ENCODE measurements at places on chromosomes 13 and 19.

DNA sequence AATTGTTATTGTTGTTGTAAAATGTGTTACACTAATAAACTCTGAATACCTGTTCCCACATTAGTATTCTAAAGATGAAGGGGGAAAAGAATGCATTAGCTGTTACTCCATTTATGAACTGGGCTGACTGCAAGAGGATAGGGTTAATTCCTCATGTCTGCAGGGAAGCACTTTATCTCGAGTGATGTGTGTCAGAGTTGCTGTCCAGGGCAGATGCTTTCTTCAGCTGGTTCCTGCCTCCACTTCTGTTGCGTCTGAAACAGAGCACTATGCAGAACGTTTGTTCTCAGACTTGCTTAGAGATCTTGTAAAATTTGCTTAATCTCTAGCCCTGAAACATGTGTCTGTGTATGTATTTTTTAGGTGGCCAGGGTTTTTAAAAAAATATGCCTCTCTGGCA lies 318.8 kb downstream of the SPRY2 start:
- DNase-seq: no peak

DNA sequence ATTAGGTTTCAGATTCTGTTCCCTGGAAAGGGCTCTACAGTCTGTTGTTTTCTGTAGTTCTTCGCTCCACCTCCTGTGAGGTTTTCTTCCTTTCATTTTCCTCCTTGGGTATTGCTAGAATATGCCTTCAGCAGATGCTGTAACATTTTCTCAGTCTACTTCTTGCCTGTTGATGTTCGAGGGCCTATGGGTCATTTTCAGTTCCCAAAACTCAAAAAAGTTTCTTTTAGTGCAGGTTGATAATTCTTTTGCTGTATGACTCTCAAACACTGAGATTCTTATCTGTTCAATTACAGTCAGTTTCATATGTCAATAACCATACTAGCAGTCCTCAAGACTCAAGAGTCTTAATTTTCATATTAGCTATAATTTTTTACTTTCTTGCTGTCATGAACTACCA lies 268.3 kb downstream of the RFC3 start:
- no peak for DNase-seq

DNA sequence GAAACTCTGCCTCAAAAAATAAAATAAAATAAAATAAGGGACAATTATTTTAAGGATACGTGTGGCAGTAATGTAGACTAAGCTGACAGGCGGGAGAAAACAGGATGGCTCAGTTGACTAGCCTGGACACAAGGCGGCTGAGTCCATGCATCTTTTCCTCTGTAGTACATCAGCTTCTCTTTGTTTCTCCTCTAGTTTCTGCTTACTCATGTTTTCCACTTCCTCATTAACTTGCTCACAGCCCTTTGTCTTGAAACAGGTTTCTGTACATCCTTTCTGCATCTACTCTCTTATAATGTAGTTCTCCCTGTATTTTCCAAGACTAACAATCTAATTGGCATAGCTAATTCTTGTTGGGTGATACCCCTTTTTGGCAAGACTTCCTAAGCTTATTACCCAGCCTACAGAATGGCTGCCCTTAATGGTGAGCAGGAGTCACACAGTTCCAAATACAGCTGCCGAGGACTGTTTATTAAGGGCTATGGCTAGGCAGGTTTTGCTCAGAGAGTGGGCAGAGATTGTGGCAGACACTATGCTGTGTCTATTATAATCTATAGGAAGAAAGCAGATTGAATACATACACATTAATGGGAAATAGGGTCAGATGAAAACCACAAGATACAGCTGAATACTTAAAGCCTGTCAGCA lies 58.7 kb upstream of the KLF5 start:
- DNase-seq: no peak

GRCh38 chr19:55372316-55373081 lies 2.2 kb upstream of the IL11 start:
- DNase-seq: no peak

DNA sequence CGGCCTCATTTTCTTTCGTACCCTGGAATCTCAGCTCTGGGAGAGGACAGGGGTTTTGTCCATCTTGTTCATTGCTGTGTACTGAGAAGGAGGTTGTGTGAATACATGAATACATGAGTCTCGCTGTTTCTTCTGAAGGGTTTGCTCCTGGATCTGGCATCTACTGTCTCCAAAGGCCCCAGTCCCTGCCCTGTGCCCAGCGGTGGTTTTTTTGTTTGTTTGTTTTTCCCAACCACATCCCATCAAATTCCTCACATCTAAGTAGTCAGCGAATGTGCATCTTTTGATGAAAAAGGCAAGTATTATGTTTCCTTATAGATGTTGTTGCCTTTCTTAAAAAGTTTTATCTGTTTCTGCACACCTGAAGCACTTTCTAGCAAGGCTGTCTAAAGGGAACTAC lies 12.5 kb downstream of the DCAF15 start:
- no peak for DNase-seq

DNA sequence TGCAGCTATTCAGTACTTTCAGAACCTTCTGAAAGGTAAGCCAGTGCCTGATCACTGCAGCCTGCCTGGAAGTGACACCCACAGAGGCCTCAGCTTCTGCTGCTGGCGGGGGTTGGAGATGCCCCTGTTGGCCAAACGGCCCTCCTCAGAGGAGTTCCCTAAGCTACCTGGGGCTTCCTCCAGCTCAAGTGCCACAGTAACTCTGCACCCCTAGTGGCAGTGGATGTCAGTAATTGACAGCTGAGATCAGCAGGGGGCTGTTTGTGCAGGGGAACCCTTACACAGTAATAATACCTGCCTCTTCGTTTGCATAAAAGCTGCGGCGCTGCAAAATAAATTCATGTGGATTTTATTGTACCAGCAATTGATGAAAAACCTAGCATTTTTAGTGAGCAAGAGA lies 28.9 kb downstream of the TDRD12 start:
- DNase-seq: no peak

DNA sequence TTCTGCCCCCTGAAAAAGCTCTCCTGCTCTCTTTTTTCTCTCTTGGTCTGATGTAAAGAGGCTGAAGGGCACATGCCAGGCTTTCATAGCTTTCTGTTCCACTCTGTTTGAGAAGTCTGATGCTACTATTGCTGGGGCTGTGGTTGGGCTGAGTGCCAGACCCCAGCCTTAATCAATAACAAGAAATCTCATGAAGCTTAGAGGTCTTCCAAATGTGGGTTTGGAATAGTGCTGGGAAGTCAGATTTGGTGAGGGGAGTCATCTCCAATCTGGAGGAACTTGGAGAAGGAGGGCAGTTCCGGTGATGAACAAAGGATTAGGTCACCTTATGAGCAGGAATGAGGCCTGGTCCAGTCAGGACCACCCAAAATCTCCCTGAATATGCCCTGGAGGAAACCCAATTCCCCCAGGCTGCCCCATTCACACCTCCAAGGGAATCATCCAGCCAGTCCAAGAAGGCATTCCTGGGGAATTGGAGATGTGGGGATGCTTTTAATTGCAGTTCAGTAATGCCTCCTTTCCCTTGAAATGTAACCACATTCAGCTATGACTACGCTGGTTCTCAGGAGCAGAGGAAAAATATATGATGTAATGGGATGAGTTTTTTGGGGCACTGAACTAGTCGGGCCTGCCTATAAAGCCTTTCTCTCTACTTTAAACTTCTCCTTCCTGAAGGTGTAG lies 102.0 kb downstream of the STARD13 start:
- DNase-seq: no peak

GRCh38 chr19:7539827-7540425 lies 4.4 kb downstream of the PNPLA6 start:
- no peak for DNase-seq

- DNase-seq: peak; percentile 35
Measured at GRCh38 chr13:99796175-99796819, 175.3 kb downstream of the ZIC5 start.

- DNase-seq: no peak
Measured at GRCh38 chr13:98158172-98158899, 15.4 kb downstream of the FARP1 start.

DNA sequence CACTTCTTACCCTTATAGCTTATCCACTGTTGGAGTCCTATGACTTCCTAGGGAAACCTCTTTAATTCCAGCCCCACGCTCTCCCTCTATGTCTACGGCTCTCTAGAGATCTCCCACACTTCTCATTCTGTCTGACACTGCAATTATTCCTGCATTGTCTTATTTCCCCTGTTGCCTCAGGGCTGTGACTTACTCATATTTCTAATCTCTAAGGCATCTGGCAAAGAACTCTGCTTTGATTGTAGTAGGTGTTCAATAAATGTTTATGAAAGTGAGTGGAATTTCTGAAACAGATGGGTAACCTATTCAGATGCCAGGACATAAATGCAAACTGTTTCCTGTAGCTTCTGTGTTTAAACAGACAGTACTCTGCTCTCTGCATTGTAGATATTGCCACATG lies 102.4 kb upstream of the SERTM1 start:
- DNase-seq: no peak
